ENCODE measurements at places on chromosomes 7 and 10.
A peak's percentile ranks its signal among the peaks of the same experiment; 100 is the strongest.

- no peak for DNase-seq
Measured at GRCh38 chr10:3727268-3727667, 57.7 kb downstream of the KLF6 start.

DNA sequence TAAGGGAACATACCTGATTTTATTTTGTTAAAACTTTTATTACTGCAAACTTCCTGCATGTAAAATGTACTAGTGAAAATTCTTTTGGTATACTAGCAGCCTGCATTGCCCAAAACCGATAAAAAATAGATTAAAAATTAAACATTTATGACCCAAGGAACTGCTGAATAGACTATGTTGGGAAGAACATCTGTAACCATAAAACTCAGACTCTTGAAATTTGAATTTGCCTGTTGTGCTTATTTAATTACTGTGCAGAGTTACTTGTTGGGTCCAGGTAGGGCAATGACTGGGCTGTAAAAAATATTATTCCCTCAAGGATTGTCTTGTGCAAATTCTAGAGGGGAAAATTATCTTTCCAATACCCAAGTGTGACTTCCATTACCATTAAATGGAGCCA lies 193.5 kb upstream of the PITRM1 start:
- DNase-seq: no peak

GRCh38 chr7:30412782-30413504 lies 65.6 kb downstream of the NOD1 start:
- DNase-seq: peak; percentile 86

GRCh38 chr7:16816824-16817223 lies 12.0 kb upstream of the AGR2 start:
- no peak for DNase-seq

DNA sequence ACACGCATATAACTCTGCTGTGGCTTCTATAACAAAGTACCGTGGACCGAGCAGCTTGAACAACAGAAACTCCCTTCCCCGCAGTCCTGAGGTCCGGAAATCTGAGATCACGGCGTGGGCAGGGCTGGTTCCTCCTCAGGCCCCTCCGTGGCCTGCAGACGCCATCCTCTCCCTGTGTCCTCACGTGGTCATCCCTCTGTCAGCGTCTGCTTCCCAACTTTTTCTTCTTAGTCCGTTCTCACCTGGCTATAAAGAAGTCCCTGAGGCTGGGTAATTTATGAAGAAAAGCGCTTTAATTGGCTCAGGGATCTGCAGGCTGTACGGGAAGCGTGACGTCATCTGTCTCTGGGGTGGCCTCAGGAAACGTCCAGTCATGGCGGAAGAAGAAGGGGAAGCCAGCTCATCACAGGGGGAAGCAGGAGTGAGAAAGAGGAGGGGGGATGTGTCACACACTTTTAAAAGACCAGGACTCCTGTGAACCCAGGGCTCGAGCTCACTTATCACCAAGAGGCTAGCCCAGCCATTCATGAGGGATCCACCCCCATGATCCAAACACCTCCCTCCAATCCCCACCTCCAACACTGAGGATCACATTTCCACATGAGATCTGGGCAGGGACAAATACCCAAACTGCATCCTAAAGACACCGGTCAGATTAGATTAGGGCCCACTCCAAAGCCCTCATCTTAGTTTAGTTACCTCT lies 91.2 kb upstream of the INSIG1 start:
- peak; percentile 89 for DNase-seq

GRCh38 chr7:3089493-3089892 lies 45.8 kb upstream of the CARD11 start:
- DNase-seq: peak; percentile 48
